ENCODE measurements at places on chromosomes 1 and 21.

GRCh38 chr1:3261969-3262579 lies 192.4 kb upstream of the ARHGEF16 start:
- DNase-seq: no peak

DNA sequence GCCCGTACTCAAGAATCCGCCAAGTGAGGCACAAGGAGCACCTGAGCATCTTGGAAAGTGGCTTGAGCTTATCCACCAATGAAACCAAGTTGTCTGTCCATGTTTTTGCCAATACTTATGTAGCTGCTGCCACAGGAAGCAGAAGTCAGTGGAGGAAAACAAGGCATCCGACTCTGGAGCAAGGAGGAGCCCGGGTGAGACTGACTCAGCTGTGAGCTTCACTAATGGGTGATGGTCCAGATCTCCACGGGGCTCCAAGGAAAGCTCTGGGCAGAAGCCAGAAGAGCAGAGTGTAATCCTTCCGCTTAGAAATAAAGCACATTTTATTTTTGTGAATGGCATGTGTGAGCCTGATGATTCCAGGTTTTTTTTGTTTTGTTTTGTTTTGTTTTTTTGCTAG lies 12.3 kb upstream of the SSR2 start:
- no peak for DNase-seq

DNA sequence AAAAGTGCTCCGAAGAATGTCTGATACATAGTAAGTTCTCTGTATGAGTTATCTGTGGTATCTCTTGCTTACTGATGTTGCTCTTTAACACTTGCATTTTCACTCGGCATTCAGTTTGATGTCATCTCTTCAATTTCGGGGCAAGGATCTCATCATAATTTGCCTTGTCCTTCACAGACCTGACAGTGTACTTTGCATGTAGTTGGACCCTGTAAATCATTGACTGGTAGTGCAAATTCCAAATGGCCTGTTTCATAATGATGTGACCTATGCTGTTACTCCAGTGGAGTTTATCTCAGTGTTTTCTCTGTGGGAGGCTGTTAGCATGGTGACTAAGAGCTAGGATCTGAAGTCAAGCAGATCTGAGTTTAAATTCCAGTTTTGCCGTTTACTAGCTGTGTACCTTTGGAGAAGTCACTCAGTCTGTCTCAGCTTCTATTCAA lies 34.2 kb upstream of the ABCD3 start:
- DNase-seq: no peak

GRCh38 chr1:84163123-84163931 lies 19.3 kb downstream of the PRKACB start:
- DNase-seq: no peak

DNA sequence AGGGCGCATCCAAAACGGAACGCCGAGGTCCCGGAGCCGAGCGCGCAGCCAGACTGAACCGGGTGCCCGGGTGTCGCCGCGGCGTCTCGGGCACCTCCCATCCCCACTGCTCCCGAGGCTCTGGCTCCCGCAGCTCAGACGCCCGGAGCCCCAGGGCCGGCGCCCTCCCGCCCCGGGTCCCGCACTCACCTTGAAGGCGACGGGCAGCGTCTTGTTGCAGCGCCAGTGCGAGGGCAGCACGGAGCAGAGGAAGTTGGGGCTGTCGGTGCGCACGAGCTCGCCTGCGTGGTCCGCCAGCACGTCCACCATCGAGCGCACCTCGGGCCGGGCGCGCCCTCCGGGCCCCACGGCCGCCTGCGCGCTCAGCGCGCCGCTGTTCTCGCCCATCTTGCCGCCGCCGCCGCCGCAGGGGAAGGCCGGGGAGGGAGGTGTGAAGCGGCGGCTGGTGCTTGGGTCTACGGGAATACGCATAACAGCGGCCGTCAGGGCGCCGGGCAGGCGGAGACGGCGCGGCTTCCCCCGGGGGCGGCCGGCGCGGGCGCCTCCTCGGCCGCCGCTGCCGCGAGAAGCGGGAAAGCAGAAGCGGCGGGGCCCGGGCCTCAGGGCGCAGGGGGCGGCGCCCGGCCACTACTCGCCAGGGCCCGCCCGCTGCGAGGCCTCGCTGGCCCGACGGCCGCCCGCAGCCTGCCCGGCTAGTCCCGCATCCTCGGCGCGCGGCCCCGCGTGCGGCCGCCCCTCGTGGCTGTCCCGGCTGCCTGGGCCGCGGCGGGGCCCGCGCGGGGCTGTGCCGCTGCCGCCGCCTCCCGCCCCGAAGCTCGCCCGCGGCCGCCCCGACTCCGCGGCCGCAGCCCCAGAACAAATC lies 447 bp downstream of the RUNX3 start:
- no peak for DNase-seq

- no peak for DNase-seq
These were observed 32.4 kb upstream of the F13B start for GRCh38 chr1:197099444-197099843.

DNA sequence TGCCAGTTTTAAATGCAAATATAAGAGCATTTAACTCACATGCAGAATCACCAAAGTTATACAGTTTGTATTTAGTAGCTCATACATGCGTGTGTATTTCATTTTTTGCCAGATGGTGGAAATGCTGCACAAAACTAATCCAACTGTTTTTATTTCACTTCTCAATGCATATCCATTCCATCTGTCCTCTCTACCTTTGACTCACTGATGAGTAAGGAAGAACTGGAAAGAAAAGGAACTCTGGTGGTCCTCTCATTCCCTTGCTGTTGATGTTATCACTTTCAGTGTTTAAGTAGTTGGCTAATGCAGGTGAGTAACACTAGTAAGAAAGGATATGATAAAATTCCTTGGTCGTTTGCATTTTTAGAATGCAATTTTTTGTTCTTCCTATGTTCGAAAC lies 5.7 kb upstream of the SLC1A7 start:
- DNase-seq: no peak

- peak; percentile 37 for DNase-seq
These were observed 24.8 kb upstream of the EPS15 start for GRCh38 chr1:51543858-51544257.

GRCh38 chr1:153122831-153123421 lies 9.6 kb upstream of the SPRR2F start:
- no peak for DNase-seq

- no peak for DNase-seq
These were observed 99.9 kb downstream of the LYST start for GRCh38 chr1:235766794-235767285.

GRCh38 chr1:84174051-84174556 lies 30.0 kb downstream of the PRKACB start:
- peak; percentile 18 for DNase-seq

DNA sequence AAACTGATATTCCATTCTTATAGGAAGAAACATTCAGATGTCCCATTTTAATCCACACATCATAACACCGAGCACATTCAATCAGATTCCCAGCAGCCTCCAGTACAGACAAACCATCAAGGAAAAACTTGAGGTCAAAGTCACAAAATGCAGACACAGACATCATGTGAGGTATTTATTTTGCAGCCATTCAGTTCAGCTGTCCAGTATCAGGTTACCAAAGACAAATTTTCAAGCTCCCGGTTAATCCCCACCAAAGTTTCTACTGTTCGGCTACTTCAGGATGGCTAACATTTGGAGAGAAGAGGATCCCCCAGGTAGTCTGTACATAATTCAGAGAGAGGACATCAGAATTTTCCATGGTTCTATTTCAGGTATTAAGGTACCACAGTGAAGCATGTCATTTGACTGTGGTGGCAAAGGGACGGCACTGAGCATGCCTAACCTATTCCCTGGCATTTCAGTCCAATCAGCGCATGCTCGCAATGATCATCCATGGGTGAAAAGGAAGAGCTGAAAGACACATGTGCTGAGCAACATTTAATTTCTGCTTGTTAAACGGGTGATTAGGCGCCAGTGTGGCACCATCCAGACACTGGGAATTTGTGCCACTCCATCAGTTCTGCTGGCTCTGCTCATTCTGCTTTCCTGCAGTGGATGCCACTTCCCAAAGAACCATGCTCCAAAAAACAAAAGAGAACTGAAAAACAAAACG lies 13.6 kb upstream of the NDC1 start:
- DNase-seq: no peak

DNA sequence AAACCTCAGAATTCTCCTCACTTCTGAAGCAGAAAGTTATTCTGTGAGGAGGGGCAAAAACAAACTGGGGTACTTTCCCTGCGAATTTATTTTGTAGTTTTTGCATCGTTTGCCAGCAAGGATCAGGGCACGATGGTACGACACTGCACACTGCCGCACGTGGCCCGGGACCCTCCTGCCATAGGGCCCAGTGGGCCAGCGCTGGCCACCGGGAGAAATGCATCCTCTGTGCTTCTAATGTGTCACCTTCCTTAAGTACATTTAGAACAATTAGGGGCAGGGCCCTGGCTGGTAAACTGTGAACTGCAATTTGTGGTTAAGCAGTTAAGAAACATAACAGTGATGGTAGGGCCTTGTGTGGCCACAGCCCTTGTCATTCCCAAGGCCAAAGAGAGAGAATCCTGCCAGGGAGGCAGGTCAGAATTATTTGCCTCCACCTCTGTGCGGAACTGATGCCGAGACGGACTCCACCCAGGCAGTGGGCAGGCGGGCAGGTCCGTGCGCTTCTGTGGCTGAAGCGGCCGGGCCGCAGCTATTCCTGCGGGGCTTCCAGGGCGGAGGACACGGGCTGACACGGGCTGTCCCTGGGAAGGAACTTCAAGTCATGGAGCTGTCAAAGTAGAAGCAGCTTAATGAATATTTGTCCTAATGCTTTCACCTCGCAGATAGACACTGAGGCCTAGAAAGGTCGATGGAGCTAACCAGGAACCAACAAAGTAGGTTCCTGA lies 12.5 kb downstream of the GPR137B start:
- DNase-seq: no peak

DNA sequence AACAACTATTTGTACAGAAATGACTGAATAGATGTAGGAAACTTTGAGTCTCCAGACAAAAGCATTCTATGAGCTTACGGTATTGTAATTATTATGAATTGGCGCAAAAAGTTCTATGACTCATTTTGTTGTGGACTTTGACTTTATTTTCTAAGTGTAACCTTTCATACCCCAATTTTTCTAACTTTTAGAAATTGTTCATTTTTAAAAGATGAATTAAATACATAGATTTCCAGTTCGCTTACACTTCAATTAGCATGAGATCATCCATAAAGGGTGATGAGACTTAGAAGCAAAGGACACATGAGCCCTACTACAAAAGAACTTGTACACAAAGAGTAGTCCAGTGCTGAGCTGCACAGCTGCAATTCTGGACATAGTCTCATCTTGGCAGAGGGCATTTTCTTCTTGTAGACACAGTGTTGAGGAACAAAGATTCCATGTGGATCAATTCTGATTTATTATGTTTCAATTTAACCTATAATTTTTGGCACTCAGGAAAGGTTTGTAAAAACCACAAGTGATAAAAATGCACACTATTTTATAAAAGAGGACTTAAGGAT lies 431.1 kb downstream of the LRRIQ3 start:
- DNase-seq: no peak

GRCh38 chr1:93844262-93845045 lies 34.6 kb downstream of the DNTTIP2 start:
- DNase-seq: peak; percentile 87

- DNase-seq: peak; percentile 94
These were observed 1.6 kb upstream of the DYRK3 start for GRCh38 chr1:206633708-206634121.

GRCh38 chr21:41018431-41018830 lies 149.5 kb upstream of the BACE2 start:
- DNase-seq: no peak

GRCh38 chr1:58149271-58149812 lies 397.2 kb downstream of the OMA1 start:
- DNase-seq: no peak

- DNase-seq: no peak
These were observed 82.8 kb downstream of the TGFBR3 start for GRCh38 chr1:91803123-91803522.

DNA sequence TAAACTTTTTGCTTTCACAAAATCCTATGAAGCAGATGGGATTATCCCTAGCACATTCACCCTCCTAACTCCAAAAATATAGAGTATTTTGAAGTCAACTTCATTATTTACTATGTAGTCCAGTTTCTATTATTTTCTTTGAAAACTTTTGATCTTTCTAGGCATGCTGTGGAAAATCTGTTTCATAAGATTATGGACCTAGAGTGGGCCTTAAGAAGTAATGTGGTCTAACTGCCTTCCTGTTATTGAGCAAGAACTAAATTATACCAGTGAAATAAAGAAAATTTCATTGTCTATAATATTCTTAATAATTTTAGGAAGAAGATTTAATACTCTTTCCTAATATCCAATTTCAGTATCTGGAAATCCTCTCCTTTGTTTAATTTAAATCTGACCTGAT lies 58.1 kb downstream of the PRKACB start:
- DNase-seq: no peak

GRCh38 chr1:235859789-235860188 lies 6.9 kb downstream of the LYST start:
- no peak for DNase-seq

DNA sequence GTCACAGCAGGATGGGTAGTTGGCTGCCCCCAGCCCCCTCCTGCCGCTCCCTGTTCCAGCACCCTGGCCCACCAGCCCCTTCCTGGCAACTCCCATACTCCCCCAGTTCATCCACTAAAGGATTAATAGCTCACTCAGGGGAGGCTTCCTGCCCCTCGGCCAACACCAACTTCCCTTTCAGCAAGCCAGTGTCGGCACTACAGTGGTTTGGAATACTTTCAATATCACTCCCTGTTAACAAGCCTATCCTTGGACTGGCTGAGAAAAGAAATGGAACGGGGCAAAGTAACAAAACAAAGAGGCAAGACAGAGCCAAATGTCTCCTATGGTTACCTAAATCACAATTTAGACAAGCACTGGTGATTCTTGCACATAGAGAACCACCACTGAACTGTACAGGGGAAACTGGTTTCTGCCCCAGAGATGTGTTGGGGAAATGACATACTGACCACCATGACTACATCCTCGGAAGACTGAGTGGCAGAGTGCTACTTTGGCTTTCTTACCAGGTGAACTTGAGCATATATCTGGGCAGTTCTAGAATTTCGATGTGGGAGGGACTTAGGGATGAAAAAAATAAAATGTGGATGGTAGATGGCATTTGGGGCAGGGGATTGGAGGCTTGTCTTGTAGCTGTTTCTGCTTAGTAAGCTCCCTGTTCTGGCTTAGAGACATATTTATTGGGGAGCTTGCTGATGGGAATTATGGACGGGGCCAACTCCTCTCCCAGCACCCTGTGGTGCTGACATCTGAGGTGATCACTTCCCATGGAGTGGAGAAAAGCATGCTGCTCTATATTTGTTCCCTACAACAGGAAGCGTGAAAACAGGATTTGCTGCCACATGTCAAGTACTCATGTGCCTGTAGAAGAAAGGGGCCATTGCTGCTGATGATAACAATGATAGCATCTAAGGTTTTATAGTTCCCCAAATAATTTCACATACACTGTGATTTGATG lies 7.1 kb upstream of the CAPN2 start:
- DNase-seq: no peak

Measured in RKO (cell line).